ENCODE measurements at places on chromosomes 5 and 9. TPM values are rescaled to one million over a fixed set of nuclear protein-coding genes. Genes with fewer than 3 reads are reported as not detected.

Gene ECM2
- 13.8 TPM for total RNA-seq

Gene NTRK2
- total RNA-seq, result 0.98 TPM

DNA sequence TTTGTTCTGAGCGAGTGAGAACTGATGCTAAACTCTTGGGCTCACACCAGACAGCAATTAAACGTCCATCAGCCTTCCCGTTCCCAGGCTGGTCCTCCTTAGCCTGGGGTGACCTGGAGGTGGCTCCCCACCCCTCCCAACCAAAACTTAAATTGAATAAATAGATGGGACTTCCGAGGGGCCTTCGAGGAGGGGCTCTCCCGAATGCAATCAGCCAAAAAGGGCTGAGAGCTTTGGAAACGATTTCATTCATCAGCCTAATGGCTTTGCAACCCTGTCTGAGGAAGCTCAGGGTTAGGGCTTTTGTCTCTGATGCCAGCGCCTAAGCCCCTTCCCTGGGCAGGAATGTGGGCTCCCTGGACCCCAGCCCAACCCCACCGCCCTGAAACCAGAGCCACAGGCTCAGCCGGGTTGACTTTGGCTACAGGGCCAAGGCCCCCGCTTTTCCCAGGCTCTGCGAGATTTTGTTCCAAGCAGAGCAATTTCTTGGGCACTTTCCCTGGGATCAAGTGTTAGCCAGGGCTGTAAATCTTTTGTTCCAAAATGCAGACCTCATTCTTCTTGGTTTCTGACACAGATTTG, 29.2 kb downstream of the LHX3 start:
- DNase-seq, result no peak

DNA sequence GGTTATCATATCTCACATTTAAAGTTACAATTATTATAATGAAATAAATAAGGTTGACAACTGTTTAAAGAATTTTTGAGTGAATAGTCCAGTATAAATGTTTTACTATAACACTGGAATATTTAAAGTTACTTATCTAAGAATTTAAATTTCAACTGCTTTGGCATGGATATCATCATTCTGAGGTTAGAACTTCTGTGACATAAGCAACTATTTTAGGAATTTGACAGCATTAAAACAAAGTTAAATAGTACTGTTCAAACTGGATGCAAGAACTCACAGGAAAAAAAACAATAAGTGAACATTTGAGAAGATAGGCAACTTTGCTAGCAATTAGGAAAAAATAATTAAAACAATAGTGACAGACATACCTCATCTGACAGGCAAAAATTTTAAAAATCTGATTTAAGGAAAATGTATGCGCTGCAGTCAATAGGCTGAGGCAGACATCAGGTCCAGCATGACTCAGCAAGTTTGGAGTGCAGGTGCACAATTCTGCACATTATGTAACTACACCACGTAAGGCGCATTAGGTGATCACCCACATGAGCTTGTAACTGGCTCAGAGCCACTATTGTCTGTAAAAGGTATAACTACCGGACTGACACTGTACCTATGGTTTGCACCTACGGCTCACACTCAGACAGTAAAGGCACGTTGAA, 180.6 kb downstream of the PDE4D start:
- no peak for DNase-seq

Gene OBP2B
- total RNA-seq, result not detected

GRCh38 chr9:113289091-113289490, 13.6 kb downstream of the PRPF4 start:
- no peak for DNase-seq

- DNase-seq, result no peak
These were observed 546.1 kb downstream of the NR2F1-AS1 start for GRCh38 chr5:93034621-93035590.

DNA sequence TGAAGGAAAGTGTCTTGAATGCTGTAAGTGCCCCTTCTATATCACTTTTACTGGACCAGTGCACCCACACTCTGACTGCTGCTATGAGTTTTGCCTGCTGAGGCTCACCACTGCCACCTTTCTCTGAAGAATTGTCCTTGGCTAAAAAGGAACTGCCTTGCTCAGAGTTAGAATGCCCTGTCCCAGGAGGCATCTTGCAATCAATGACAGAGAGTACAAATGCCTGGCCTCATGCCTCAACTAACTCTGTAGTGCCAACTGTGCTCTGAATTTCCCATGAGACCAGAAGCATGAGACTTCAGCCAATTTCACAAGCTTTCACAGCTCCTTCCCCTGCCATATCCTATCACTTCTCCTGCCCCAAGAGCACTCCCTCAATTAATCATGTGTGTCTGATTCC, 569.7 kb downstream of the ZNF608 start:
- DNase-seq, result no peak

DNA sequence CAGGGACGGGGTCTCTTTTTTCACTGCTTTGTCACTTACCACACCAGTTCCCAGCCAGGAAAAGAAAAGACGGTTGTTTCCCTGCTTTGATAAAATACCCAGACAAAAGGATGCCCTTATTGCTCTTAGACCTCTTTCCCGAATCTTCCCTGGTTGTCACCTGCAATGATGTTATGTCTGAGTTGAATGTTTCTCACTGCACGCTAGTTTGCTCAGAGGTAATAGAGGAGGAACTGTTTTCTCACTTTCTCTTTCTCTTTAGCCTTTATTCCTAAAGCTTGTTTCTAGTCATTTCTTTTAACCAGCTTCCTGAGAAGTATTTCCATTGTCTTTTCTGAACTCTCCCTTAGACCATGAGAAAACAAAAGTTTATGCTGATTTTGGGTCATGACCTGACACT, 32.9 kb downstream of the ACER2 start:
- DNase-seq, result no peak

DNA sequence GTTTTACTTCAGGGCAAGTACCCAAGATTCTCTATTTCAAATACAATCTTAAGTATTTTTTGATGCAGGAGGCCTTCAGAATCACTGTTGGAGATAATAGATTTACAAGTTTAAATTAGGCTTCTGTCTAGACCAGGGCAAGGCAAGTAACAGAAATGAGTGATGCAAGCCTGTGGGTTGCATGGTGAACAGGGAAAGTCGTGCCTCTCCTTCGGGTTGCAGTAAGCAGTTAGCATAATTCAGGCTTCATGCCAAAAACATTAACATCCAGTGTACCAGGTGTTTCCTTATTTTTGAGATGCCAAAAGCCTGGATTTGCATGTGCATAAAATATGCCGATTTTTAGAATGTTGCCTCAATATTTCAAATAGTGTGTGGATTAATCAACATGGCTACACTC, 369.0 kb downstream of the CAAP1 start:
- no peak for DNase-seq

Gene BRD8
- total RNA-seq, result 46.7 TPM

Gene FNIP1
- 42.7 TPM for total RNA-seq

Gene CRHBP
- 0.26 TPM for total RNA-seq

Gene CRB2
- 0.93 TPM for total RNA-seq

- no peak for DNase-seq
These were observed 110.4 kb upstream of the IFNK start for GRCh38 chr9:27413511-27414219.

Gene PCDHB4
- total RNA-seq, result 3.0 TPM

DNA sequence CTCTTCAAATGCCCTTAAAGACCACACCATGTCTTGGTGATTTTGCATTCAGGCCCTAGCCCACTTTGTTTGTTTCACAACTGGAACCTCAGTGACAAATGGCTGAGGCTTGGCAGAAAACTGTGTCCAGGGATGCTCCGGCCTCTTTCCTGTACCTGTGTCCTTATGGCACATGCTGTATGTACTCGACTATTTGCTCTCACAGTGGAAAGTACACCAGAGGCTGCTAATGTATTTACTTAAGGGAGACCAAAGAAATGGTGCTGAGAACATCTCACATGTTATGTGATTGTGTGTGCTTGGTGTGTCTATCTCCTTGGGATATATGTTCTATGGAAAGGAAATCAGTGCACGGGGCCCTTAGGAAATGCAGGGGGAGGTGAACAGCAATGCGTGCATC, 263.3 kb downstream of the GADD45G start:
- no peak for DNase-seq

DNA sequence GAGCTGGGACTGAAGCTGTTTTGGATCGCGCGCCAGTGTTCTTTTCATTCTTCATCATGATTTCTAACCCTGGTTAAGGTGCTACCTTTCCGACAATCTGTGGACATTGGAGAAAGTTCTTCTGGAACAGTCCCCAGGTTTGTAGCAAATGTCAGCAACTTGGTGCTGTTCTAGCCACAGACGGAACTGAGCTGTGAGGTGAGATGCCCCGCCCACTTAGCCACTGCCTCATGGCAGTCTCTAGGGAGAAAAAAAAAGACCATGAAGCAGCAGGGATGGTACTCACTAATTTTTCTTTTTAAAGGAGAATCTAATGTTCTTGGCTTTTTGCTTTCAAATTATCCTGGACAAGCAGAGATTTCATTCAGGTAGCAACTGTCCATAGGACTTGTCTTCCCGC, 72.1 kb upstream of the STK32A start:
- no peak for DNase-seq

DNA sequence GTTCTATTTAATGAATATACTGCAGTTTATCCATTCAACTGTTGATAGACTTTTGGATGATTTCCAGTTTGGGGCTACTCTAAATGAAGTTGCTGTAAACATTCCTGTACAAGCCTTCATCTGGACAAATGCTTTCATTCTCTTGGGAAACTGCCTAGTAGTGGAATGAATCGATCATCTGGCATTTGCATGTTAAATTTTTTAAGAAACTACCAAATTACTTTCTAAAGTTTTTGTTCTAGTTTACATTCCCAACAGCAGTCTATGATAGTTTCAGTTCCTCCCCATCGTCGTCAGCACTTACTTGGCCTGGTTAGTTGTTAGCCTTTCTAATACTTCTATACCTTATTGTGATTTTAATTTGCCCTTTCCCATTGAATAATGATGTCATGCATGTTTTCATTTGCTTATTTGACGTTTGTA, 306.3 kb downstream of the FER start:
- no peak for DNase-seq

- DNase-seq, result no peak
These were observed 488 bp downstream of the COL15A1 start for GRCh38 chr9:98944057-98944733.

- DNase-seq, result no peak
These were observed 5.5 kb downstream of the NKX2-5 start for GRCh38 chr5:173229382-173229959.

Gene ZBED3
- 14.8 TPM for total RNA-seq

GRCh38 chr5:137142346-137142745, 356.8 kb downstream of the SPOCK1 start:
- DNase-seq, result no peak

DNA sequence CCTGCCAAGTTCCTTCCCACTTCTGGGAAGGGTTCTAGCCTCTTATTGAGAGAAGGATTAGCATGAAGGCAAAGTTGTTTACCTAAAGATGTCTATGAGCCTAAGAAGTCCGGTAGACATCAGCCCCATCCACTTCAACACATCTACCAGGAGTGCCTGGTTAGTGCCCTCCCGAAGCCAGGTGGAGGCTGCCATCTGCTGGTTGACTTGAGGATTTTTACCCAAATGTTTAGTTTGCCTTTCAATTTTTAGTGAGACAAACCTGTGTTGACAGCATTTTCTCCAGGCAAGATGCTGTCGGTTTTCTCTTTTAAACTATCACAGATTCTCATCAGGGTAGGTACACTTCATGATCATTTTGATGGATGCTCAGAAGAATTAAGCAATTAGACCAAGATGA, 83.6 kb upstream of the TNFSF8 start:
- DNase-seq, result peak; percentile 79

Gene CTSL
- 146 TPM for total RNA-seq

DNA sequence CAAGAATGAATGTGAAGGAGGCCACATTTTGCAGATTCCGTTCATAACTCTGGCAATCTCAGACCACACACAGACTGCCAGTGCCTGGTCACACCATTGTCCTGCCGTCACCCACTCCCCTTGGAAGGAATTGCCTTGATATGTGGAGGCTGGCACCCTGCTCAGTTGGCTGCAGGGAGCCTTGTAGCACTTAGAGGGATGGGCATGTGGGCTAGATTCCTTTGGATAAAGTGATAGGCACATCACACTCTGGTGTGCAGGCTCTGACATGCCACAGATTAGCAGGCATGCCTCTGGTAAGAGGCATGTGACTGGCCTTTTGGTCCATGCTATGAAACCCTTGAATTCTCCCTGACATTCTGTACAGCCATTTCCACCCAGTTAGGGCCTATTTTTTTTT, 254.6 kb upstream of the PIK3R1 start:
- no peak for DNase-seq

DNA sequence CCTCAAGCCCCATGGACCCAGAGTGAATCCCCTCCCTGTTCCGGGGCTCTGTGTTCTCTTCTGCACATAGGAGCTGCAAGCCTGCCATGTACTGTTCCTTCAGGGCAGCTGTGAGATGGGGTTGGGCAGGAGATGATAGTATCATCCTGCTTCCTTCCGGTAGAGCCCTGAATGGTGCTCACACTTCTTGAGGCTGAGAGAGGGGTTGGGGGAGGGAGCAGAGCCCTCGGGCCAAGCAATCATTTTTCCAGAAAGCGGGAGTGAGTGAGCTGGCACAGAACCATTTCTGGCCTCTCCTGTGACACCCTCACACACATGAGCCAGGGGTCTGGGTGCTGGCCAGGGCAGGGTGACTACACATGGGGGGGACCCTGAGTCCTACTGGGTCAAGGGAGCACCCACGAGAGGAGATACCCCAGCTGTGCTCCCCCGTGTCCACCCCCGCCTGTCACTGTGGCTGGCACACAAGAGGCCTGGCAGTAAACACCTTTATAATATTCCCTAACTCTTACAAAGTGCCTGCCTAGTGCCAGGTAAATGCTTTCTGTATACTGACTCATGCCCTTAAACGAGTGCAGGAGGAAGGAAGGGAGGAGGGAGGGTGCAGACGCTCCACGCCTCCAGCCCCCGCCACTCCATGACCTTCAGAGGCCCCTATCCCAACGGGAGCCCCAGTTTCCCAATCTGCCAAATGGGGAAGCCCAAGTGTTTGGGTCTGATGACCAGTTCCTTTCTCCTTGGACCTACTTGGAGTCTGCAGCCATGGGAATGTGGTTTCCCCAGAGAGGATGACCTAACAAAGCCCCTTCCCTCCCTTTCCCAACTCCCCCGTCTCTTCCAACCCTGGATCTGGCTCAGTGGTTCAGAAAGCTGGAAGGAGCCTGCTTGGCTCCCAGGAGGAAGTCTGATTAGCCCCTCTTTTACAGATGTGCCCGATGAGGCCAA, 15.5 kb downstream of the AKNA start:
- peak; percentile 69 for DNase-seq

DNA sequence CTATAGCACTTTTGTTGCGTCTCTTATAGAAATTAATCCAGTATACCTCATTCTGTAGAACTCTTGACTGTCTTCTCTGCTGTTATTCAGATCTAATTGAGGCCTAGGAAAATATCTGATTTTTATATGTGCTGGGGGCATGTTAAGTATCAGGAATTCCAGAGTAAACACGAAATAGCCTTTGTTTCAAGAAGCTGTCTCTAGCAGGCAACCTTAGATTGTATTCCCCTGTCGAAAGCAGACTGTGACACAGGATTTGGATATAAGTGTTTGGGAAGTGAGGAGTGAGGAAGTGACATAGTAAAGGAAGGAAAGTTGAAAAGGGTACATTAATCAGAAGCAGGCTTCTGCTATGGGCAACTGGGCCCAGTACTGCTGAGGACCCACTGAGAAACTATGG, 72.1 kb upstream of the RASA1 start:
- no peak for DNase-seq
